ENCODE measurements at places on chromosomes 1 and 21.

DNA sequence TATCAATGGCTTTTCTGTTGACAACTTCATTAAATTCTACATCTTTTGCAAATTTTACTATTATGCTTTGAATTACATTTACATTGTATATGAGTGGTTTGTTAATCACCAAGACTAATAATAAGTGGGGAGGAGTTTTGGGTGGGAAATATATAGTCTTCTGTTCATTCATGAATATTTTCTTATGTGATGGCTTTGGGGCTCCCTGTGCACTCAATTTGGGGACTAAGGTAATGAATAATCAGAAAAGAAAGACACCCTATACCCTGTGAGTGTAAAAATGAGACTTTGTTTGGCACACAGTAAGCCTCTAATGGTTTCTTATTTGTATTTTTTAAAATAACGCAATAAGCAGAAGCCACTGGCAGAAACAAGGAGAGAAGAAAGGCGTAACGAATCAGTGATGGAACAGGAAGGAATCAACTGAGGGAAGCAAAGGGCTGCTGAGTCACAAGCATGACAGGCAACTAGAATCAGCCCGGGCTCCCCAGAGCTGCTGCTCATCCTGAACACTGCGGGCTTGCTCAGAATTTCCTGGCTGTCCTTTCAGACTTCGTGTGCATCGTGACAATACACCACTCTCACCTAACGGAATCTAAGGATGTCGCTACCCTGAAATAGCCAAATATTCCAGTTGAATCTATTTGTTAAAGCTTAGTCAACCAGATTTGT is 20.8 kb upstream of the RGS2 start:
- no peak for DNase-seq

GRCh38 chr1:208793861-208794345 is 549.7 kb upstream of the PLXNA2 start:
- no peak for DNase-seq

- DNase-seq, result no peak
Measured at GRCh38 chr1:175067362-175068106, at the start of gene TNN. TSS of gene TNN (plus strand) at chr1:175067833. CDS start at chr1:175077419, 9,586 bp downstream.

DNA sequence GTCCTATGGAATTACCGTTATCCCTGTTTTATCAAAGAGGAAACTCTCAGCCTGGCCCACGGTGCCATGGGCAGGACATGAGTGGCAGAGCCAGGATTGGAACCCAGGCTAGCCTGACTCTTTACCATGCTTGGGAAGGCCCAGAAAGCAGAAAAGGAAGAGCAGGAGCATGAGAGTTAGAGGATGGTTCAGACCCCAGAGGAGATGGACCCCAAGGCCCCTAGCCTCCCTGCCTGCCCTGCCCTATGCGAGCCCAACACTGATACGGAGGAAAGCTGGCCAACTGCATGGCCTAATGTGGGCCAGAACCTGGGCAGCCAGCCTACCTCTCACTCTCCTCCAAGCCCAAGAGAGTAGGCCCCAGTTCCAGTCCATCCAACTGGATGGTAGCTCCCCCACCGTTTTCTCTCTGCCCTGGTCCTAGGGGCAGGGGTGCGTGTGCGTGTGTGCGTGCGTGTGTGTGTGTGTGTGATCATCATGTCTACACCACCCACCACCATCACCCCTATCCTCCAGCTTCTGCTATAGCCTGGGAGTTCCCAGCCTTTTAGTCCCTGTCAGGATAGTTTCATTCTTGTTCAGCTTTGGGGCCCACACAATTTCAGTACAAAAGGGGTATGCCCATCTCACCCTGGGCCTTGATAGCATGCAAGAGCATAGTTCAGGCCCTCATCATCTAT is 15.4 kb upstream of the MEX3A start:
- no peak for DNase-seq

- DNase-seq, result no peak
Measured at GRCh38 chr1:163066168-163066567, 3.0 kb upstream of the RGS4 start.

- DNase-seq, result no peak
Measured at GRCh38 chr1:99532276-99532580, 113.7 kb upstream of the PALMD start.

GRCh38 chr21:10273196-10273595 is 248.2 kb upstream of the TPTE start:
- no peak for DNase-seq

- DNase-seq, result no peak
Measured at GRCh38 chr1:2935751-2936390, 85.4 kb upstream of the ACTRT2 start.

DNA sequence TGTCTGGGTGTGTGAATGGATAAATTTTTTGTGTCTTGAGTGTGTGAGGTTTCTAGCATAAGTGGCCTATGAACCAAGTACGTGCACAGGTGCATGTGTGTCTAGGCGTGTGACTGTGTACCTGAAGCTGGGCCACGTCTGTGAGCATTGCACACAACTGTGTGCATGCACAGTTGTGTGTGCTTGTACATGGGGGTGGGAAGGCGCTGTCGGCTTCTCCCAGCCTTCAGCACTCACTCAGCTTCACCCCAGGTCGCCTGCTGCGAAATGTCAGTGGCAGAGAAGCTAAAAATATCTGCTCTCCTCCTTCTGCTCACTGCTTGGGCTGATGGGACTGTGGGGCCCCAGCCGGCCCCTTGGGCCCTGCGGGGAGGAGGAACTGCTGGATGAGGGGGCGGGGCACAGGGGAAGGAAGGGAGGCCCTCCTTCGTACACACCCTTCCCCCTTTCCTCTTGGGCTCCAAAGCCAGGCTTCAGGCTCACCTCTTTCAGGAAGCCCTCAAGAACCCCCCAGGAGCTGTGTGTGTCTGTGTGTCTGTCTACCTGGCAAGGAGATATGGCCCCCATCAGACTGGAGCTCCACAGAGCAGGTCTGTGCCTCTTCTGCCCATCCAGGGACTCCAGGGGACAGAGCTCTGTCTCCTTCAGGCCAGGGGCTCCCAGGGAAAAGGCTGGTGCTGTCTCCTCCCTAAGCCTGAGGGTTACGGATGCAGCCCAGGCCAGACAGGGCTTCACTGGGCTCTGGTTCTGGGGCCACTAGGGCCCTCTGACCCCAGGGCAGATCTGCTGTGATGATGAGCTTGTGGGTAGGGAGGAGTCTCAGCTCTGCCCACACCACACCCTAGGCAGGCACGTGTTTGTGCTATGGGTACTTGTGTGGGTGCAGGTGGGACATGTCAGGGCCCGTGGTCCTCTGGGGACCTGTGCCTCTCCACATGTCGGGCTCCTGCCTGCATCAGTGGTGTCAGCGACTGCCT is 35.6 kb upstream of the WASF2 start:
- peak; percentile 89 for DNase-seq

DNA sequence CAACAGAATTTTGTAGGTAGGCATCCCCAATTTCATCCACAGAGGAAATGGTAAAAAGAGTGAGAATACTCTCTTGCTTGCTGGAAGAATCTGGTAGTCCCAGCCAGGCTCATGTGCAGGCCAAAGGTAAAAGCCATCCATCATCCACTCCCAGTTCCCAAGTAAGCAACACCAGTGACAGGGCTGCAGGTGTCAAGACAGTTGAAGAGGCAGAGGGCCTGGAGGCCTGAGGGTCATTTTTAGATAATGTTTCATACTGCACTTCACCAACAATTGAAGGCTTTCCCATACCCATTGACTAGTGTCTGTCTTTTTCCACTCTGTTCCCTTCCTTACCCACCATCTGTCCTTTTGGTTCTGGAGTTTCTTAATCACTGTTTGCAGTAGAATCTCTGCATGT is 141.7 kb upstream of the L1TD1 start:
- no peak for DNase-seq

- DNase-seq, result no peak
Measured at GRCh38 chr1:218755128-218755527, 410.0 kb downstream of the TGFB2 start.

GRCh38 chr1:111833334-111833733 is 77.6 kb downstream of the DDX20 start:
- no peak for DNase-seq

- DNase-seq, result no peak
Measured at GRCh38 chr1:10857687-10858086, 61.2 kb upstream of the CASZ1 start.

DNA sequence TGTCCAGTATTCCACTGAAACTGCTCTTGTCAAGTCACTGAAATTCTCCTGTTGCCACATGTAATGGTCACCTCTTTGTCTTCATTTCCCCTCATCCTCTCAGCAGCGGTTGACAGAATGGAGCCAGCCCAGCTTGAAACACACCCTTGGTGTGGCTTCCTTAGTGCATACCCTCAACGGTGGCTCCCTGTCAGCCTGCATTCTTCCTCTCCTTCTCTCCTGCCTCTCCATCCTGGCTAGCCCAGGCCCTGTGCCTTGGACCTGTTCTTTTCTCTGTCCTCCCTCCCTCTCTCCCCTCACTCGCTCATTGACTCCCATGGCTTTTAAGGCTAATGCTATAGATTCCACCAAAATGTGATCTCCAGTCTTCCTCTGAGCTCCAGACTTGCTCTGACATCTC is 3.7 kb downstream of the FCMR start:
- no peak for DNase-seq

All from WERI-Rb-1 (cell line).